Mesothelial cell of epicardium (in vitro differentiated cells): ENCODE measurements at places on chromosomes 5 and 9.

GRCh38 chr9:89462199-89462598 is 35.7 kb downstream of the SEMA4D start:
- DNase-seq = no peak
- H3K36me3 ChIP-seq = no peaks in the 10 kb centered on the region
- no peak overlapping the region for H3K27ac ChIP-seq

DNA sequence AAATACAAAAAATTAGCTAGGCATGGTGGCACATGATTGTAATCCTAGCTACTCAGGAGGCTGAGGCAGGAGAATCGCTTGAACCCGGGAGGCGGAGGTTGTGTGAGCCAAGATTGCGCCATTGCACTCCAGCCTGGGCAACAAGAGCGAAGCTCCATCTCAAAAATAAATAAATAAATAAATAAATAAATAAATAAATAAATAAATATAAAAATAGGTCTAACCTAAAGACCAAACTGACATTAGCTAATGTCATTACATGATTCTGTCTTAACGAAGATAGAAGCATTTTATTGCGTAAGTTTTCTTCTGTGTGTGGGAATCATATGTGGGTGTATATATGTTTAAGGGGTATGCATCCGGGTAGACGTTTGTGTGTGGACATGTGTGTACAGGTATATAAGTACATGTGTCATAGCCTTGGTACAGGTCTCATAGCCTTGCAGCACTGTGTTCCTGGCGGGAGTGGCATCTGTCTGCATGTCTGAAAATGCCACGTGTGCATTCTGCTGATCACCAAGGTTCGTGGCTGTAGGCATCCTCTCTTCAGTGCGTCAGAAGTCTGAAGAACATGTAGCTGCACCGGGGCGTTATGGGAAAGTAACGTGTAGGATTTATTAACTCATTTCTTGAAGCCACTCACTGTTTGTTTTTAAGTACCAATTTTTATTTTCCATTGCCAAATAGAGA is 298.1 kb downstream of the NR3C1 start:
- no peaks in the 10 kb centered on the region for H3K27me3 ChIP-seq
- peaks cover 8% of the 10 kb centered on the region for H3K4me1 ChIP-seq
- no peak overlapping the region for H3K4me3 ChIP-seq
- H3K36me3 ChIP-seq = no peaks in the 10 kb centered on the region
- no peak overlapping the region for H3K27ac ChIP-seq

DNA sequence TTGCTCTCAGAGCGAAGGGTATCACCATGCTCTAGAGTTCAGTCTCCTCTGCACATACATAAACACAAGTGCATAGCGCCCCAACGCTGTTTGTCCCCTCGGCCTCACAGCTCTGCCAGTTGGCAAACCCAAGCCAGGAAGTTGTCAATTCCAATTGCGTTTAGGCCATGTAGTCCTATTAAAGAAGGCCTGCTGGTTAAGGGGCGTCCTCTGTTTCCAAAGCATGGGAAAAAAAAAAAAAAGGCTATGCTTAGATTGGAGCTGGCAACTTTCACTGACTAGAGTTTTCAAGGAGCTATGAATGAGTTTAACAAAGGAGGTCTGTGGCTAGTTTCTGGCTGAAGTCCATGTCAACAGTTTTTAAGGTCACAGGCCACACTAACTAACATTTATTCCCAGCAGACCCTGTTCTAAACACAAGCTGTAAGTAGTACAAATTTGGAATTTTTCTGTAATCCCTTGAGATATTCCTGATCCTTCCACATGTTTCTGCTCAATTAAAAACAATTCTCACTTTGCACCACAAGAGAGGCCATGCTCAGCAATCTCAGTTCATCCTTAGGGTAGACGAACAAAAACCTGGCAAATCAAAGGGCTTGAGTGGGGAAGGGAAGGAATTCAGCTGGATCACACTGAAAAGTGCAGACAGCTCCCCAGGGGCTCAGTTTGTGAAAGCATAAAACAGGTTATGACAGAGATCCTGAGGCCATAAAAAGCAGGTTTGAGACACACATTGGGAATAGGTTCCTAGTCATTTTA is 187.7 kb downstream of the DENND1A start:
- H3K36me3 ChIP-seq = no peaks in the 10 kb centered on the region
- H3K4me1 ChIP-seq = peaks cover 34% of the 10 kb centered on the region
- H3K4me3 ChIP-seq = no peak overlapping the region
- no peak overlapping the region for H3K27ac ChIP-seq
- DNase-seq = no peak

DNA sequence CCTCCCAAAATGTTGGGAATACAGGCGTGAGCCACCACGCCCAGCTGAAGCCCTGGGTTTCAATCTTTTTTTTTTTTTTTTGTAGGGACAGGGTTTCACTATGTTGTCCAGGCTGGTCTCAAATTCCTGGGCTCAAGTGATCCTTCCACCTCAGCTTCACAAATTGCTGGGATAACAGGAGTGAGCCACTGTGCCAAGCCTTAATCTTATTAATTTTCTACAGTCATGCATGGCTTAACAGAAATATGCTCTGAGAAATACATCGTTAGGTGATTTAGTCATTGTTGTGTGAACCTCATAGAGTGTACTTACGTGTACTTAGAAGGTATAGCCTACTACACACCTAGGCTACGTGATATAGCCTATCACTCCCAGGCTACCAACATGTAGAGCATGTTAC is 31.0 kb downstream of the GLDC start:
- no peaks in the 10 kb centered on the region for H3K36me3 ChIP-seq
- no peaks in the 10 kb centered on the region for H3K27me3 ChIP-seq
- no peak for DNase-seq
- H3K4me1 ChIP-seq = no peaks in the 10 kb centered on the region
- no peak overlapping the region for H3K27ac ChIP-seq
- no peak overlapping the region for H3K4me3 ChIP-seq

- no peaks in the 10 kb centered on the region for H3K4me1 ChIP-seq
- H3K27ac ChIP-seq = no peak overlapping the region
- H3K36me3 ChIP-seq = peaks cover 21% of the 10 kb centered on the region
- H3K4me3 ChIP-seq = no peak overlapping the region
Measured at GRCh38 chr9:93012963-93013855, 45.3 kb upstream of the SUSD3 start.

DNA sequence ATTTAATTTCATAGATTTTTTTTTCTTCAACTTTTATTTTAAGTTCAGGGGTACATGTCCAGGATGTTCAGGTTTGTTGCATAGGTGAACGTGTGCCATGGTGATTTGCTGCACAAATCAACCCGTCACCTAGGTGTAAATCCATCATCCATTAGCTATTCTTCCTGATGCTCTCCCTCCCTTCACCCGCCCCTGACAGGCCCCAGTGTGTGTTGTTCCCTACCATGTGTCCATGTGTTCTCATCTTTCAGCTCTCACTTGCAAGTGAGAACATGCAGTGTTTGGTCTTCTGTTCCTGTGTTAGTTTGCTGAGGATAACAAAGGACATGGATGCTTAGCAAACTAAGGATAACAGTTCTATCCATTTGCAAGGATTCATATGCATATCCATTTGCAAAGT is 209.1 kb upstream of the ADCY2 start:
- H3K4me3 ChIP-seq = no peak overlapping the region
- H3K4me1 ChIP-seq = peaks cover 12% of the 10 kb centered on the region
- H3K36me3 ChIP-seq = no peaks in the 10 kb centered on the region
- H3K27ac ChIP-seq = no peak overlapping the region

DNA sequence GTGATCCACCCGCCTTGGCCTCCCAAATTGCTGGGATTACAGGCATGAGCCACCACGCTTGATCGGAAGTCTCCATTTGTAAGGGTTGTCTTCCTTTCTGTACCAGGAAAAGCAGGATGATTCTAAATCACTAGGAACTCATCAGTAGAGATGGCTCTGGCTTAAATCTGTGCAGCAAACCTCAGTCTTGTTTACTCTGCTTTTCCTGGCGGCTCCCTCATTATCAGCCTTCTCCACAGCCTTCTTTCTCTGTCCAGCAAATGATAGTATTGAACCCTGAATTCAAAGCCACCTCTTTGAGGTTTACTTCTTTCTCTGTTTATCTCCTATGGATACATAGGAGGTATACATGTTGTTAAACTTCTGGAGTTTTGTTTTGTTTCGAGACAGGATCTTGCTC is 43.0 kb upstream of the GNE start:
- peaks cover 16% of the 10 kb centered on the region for H3K4me1 ChIP-seq
- no peak overlapping the region for H3K4me3 ChIP-seq
- no peak overlapping the region for H3K27ac ChIP-seq
- peaks cover 3% of the 10 kb centered on the region for H3K36me3 ChIP-seq

- peaks cover 17% of the 10 kb centered on the region for H3K36me3 ChIP-seq
- H3K4me3 ChIP-seq = no peak overlapping the region
- peaks cover 41% of the 10 kb centered on the region for H3K4me1 ChIP-seq
- no peaks in the 10 kb centered on the region for H3K27me3 ChIP-seq
- no peak for DNase-seq
- H3K27ac ChIP-seq = peak overlapping the region; percentile 90
Measured at GRCh38 chr5:80206282-80206681, 49.6 kb downstream of the SERINC5 start.

- H3K27me3 ChIP-seq = no peaks in the 10 kb centered on the region
- H3K27ac ChIP-seq = no peak overlapping the region
- DNase-seq = no peak
- no peak overlapping the region for H3K4me3 ChIP-seq
- H3K4me1 ChIP-seq = no peaks in the 10 kb centered on the region
Measured at GRCh38 chr5:55278778-55279177, 28.7 kb downstream of the DHX29 start.

DNA sequence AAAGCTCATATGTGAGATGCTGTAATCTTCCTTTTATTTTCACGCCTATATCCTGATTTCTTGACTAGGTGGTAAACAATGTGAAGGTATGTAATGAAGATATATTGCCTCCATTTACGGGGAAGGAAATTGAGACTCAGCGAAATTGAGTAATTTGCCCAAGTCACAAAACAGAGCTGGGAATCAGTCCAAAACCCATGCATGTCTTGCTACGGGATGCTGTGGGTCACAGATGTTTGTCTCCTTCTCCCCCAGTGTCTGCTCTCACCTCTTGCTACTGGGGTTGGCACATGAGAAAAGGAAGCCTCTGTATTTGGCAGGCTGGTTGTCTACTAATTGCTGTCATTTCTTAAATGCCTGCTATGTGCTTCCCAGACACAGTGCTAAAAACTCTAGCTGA is 53.7 kb upstream of the TEX48 start:
- H3K27ac ChIP-seq = peak overlapping the region; percentile 78
- peaks cover 17% of the 10 kb centered on the region for H3K4me1 ChIP-seq
- no peak overlapping the region for H3K4me3 ChIP-seq
- H3K27me3 ChIP-seq = no peaks in the 10 kb centered on the region

DNA sequence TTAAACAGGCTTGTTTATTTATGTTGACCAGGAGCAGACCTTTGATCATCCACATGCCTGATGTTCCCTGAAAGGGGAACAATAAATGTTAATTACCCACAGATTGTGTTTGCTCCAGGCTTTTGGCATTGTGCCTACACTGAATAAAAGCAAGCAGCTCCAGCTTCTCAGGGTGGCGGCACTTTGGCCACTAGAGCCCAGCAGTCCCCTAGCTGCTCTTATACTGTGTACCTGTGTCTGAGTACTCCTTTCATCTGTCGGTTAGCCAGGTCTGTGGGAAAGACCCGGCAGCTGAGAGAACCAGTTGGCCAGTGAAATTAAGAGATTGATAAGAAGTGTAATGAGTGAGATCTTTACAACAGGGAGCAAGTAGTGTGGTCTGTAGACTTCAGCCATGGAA is 254.8 kb upstream of the FTMT start:
- no peak overlapping the region for H3K4me3 ChIP-seq
- H3K4me1 ChIP-seq = no peaks in the 10 kb centered on the region
- H3K27me3 ChIP-seq = no peaks in the 10 kb centered on the region
- DNase-seq = no peak
- H3K27ac ChIP-seq = no peak overlapping the region
- no peaks in the 10 kb centered on the region for H3K36me3 ChIP-seq

DNA sequence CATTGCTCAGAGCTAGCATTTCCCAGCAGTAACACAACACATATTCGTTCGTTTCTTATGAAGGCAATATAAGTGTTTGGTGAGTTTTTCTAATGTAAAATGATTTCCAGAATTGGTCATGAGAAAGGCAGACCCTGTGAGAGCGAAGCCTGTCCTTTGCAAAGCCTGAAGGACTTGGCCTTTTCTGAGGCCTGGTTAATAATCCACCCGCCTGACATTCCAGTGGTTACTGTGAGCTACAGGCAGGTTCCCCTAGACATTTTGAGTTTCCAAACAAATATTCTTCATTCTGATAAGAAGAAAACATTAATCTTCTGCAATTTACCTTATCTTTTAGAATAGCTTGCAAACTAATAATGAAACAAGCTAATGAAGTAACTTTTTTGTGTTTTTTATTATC is 38.0 kb downstream of the ADAMTS16 start:
- H3K4me3 ChIP-seq = no peak overlapping the region
- peaks cover 38% of the 10 kb centered on the region for H3K4me1 ChIP-seq
- DNase-seq = no peak

DNA sequence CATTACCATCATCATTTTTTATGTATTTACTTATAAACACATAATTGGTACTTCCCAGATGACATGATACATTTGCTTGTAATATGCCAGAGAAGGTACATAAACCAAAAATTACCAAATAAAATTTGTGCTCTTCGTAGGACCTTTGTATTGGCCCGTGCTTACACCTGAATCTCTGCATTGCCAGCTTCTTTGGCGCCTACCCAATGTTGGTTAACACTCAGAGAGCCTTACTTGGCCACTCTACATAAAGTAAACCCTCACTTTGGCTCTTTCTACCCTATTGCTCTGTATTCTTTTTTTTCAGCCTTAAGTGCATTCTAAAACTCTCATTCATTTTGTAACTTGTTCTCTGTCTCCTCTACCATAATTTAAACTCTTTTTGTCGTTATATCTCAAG is 148.1 kb upstream of the ZNF608 start:
- H3K36me3 ChIP-seq = no peaks in the 10 kb centered on the region
- no peak overlapping the region for H3K27ac ChIP-seq
- peaks cover 3% of the 10 kb centered on the region for H3K27me3 ChIP-seq

GRCh38 chr5:134437847-134438581 is 26.3 kb upstream of the CDKN2AIPNL start:
- DNase-seq = no peak
- no peaks in the 10 kb centered on the region for H3K27me3 ChIP-seq
- no peaks in the 10 kb centered on the region for H3K36me3 ChIP-seq
- peaks cover 16% of the 10 kb centered on the region for H3K4me1 ChIP-seq

GRCh38 chr9:11328326-11328725 is 715.5 kb upstream of the PTPRD start:
- H3K4me1 ChIP-seq = no peaks in the 10 kb centered on the region
- no peak for DNase-seq
- H3K4me3 ChIP-seq = no peak overlapping the region
- no peak overlapping the region for H3K27ac ChIP-seq

DNA sequence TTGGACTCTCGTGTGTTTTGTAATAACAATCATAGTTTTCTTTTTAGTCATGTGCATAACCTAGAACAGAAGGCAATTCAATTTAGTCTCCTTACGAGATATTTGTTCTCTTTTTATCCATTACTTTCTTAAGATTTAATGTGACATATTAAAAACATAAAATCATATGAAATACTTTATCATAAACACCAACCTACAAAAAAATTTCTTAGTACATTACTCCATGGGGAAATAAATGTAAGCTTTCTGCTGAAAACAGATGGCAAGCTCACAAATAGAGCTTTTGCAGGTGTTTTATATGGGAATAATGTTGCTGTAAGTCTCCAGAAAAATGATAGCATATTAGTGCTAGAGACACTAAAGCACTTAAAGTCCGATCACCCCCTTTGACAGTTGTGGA is 1035.2 kb upstream of the ARRDC3 start:
- no peak overlapping the region for H3K27ac ChIP-seq
- no peak for DNase-seq
- no peaks in the 10 kb centered on the region for H3K4me1 ChIP-seq
- H3K4me3 ChIP-seq = no peak overlapping the region
- peaks cover 9% of the 10 kb centered on the region for H3K36me3 ChIP-seq

- H3K36me3 ChIP-seq = no peaks in the 10 kb centered on the region
- peaks cover 5% of the 10 kb centered on the region for H3K4me1 ChIP-seq
- DNase-seq = no peak
- H3K4me3 ChIP-seq = peak overlapping the region; percentile 42
- no peak overlapping the region for H3K27ac ChIP-seq
- H3K27me3 ChIP-seq = peaks cover 91% of the 10 kb centered on the region
Measured at GRCh38 chr9:132141344-132141947, 20.4 kb upstream of the NTNG2 start.
